Stimulated activated CD8-positive, alpha-beta memory T cell treated with anti-CD3 and anti-CD28 coated beads, Interleukin-4, amount 100 ng/mL, for 4 hours (primary cell): ENCODE measurements at places on chromosomes 7 and 10.

GRCh38 chr7:45048748-45049147, 40.0 kb downstream of the NACAD start:
- no peak for DNase-seq

DNA sequence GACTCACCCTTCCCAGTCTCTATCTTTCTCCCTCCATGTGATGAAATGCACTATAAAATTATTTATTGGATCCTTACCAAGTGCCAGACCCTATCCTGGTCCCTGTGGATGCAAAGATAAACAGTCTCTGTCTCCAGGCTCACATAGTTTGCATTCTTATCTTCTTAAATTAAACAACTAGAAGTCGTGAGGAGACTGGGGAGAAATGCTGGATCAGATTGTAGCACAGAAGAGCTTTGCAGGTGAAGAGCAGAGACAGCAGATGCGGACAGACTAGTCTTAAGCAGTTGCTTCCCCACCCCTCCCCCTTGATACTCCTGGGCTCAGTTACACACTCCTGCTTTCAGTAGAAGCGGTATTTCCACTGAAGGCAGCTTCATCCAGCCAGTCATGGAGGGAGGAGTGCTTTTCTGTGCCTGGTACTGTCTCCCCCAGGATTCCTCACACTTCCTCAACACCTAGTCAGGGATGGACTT, 20.8 kb upstream of the CDK1 start:
- DNase-seq = no peak

- DNase-seq = no peak
Measured at GRCh38 chr10:95694665-95695064, 938 bp upstream of the TCTN3 start.

GRCh38 chr7:123209786-123210185, 10.0 kb upstream of the SLC13A1 start:
- DNase-seq = no peak

DNA sequence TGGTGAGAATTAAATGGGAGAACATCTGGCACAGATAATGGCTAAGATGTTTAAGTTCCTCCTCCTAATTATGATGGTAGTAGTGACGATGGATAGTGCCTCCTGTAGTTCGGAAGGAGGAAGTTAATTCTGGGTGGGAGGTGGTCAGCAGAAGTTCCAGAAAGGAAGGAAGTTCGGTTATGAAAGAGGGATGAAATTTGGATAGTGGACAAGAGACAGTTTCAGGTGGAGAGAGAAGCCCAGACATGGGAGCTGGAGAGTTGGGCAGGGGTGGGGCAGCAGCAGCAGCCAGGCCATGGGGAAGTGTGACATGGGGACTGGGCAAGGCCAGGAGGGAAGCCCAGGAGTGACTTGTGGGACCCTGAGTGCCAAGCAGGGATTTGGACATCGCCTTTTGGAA, 99.5 kb downstream of the CCNY start:
- no peak for DNase-seq

DNA sequence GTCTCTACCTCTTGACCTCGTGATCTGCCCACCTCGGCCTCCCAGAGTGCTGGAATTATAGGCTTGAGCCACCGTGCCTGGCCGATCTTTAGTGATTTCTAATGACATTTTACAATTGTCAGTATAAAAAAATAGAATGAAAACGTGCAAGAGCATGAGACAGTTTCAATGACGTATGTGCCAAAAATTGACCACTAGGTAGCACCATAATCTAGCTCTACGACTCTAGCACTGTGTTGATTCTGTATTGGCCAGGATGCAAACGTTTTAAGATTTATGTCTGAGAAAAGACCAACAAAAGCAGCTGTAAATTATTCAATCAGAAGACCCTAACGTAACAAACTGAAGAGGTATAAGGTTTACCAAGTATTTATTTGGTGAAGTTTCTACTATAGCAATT, 25.4 kb upstream of the EXOC6 start:
- DNase-seq = no peak

DNA sequence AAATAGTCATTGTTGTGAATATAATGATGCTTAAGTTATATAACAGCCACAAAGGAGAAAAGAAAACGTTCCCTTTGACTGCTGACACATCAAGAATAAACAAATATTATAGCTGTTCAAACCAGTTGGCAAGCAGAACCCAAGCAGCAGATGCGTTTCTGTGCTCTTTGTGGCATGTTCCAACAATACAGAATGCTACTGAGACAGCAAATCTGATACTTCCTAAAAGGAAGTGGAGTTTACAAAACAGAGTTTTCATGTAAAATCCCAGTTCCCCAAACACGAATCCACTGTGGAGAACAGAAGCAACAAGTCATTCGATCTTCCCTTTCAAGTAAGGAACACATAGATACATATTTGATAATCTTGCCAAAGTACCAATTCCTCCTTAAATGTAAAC, 170.9 kb upstream of the ASAH2 start:
- DNase-seq = no peak

DNA sequence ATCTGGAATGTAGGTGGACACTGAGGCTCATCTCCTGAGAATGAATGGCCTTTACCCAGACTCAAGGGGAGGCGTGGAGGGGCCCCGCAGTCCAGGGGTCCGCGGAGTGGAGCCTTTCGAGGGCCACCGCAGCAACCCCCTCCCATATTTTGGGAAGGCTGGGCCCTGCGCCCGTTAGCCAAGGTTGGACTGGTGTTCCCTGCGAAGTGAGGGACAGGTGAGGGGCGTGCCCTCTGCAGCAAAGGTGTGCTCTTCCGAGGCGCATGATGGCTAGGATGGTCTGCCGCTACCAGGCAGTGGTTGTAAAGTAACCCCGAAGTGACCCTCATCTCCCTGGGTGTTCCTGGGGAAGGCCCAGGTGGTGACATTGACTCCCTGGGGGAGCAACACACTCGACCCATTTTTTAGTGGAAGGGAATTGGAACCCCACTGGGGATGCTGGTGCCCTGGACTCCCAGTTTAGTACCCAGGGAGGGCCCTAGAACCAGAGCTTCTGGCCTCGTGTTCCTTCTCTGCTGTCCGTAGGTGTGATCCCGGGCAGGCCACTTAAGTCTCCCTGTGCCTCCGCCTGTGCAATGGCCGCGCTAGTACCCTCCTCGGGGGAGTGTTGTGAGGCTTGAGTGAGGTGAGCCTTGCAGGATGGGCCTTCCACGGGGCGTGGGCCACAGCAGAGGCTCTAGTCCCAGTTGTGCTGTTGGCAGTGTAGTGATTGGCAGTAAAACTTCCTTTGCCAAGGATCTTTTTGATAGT, 779 bp downstream of the FAM241B start:
- no peak for DNase-seq

GRCh38 chr7:90605055-90605454, 8.9 kb downstream of the CDK14 start:
- DNase-seq = no peak

DNA sequence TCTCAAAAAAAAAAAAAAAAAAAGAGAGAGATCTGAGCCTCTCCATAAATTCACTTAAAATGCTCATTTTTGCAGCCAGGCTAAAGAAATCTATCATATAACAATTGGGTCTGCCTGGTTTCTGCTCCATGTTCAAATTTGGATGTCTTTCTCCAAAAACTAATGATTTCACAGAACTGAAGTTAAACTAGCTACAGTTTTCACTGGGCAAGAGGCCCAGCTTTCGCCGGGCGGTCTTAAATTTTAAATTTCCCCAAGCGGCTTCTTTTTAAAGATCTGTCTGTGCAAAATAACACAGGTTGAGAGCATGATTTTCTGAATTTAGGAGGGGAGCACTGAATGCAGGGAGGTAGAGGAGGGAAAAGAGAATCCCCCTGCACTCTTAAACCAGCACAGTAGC, 603.4 kb downstream of the KCNMA1 start:
- no peak for DNase-seq

- no peak for DNase-seq
Measured at GRCh38 chr7:30642789-30643188, 39.5 kb downstream of the CRHR2 start.

- DNase-seq = no peak
Measured at GRCh38 chr10:60965696-60966095, 21.7 kb upstream of the RHOBTB1 start.

GRCh38 chr10:84214612-84215235, 10.6 kb downstream of the LRIT2 start:
- DNase-seq = no peak

GRCh38 chr10:45514291-45515270, 140.6 kb downstream of the ALOX5 start:
- no peak for DNase-seq

- DNase-seq = no peak
Measured at GRCh38 chr10:21194510-21194993, 297.4 kb upstream of the NEBL start.

DNA sequence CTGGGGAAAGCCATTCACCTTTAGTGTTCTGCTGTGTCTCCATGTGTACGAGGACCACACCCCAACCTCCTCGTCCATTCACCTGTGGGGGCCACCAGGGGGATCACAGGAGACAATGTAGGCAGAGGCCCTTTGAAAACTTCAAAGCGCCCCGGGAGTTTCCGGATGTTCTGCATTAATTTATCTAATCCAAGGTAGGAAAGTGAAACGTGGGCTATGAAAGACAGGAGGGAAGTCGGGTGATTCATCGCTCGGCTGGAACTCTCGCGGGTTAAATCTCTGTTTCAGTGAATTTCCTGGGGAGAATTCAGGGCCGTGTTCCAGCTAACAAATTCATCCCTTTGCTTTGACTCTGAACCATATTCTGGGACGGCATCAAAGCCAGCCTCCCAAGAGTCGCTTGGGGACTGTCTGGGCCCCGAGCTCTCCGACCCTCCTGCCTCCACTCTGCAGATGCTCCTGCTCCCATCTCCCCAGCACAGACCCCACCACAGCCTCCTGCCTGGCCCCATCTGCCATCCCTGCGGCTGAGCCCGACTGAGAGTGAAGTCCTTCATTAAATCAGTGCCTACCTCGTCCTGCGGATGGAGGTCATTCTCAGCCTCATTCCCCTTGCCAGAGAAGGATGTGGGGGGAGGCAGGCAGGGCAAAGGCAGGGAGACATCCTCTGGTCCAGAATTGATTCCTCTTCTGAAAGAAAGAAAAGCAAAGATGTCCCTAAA, 114.1 kb upstream of the CARD11 start:
- DNase-seq = no peak

GRCh38 chr10:51743146-51743545, 43.8 kb upstream of the CSTF2T start:
- no peak for DNase-seq

DNA sequence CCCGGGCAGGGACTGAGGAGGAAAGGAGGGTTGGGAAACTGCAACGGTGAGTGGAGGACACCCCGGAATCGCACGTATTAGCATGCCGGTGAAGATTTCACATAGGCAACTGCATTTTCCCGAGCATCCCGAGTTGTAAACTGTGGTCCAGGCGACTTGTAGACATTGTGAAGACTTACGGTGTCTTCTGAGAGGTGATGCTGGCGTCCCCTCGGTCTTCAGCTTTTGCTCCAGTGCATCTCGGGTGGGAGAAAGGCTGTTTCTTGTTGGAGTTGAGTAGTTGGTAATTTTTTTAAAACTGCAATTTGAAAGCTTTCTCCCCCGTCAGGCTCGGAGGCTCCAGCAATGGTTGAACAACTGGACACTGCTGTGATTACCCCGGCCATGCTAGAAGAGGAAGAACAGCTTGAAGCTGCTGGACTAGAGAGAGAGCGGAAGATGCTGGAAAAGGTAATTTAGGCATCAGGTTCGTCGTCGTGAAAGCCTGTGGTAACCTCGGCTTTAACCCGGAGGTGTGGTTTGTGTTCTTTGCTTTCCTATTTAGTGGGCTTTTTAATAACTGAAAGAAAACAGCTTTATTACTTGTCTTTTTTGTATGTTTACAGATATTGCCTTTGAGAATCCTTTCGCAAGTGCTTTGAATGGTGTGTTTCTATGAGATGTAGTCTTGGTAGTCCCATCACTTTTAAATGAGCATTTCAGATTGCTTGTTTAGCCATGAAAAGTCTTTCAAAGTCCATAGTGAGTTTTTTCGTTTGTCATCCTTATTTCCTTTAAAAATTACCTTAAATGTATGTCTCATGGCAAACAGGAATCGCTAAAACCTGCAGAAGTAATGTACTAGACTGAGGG, 687 bp downstream of the HELLS start:
- DNase-seq = no peak

DNA sequence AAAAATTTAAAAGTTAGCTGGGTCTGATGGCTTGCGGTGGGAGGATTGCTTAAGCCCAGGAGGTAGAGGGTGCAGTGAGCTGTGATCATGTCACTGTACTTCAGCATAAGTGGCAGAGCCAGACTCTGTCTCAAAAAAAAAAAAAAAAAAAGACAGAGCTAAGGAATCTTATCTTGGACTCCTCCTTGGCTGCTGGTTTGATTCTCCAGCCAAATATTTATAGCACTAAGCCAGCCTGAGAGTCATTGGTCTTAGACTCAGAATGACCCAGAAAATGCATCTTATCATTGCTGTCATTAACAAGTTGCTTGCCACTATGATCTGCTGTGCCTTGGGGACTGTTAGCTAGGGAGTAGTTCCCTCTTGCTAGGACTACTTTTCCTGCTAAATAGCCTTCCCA, 164.7 kb downstream of the GNAT3 start:
- DNase-seq = no peak

- DNase-seq = no peak
Measured at GRCh38 chr7:78039790-78040776, 241.5 kb downstream of the PHTF2 start.

GRCh38 chr7:42976371-42976770, 44.2 kb downstream of the MRPL32 start:
- no peak for DNase-seq

DNA sequence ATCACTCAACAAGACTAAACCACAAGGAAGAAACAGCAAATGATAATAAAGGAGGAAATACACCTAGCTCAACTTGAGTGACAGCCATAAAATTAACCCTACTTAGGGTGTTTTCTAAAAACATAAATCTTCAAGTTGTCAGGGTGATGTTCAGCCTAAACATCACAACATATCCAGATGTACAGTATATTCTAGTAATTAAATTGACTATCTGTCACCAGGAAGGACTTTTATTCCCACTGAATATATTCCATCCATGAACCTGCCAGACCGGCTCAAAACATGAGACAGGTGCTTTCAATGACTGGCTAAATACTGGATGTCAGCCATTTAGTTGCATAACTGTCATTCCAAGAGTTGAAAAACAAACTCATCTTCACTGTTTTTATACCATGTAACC, 298.1 kb upstream of the NEBL start:
- DNase-seq = no peak

DNA sequence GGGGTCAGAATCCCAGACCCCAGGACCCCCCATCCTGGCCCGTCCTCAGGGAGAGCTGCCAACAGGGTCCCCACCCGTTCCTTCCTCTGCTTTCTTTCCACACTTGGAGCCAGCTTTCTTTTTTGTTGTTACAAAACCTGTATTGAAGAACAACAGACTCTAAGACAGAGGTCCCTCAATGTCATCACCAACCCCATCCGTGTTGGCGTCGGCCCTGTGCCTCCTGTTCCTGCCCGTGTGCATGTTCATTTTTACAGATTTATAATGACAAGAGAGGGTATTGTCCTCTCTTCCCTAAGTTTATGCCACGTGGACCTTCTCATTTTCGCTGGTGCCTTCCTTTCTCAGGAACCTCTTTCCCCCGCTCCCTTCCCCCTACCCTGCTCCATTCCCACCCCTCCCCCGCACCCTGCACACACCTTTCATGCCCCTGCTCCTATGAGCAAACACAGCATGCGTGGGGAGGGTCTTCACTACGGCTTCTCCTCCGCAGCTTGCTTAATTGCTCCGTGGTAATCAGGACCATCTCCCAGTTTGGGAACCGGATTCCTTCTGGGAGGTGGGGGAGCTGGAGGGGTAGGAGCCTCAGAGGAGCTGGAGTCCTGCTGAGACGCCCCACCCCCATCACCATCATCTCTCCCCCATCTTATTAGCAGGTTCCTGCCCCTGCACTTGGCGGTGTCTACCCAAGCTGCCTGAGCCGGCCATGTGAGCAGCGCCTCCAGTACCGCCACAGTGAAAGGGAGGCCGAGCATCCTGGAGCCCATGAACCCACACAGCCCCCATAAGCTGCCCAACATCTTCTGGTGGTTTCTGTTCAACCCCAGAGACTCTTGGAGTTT, 88.0 kb upstream of the INSIG1 start:
- DNase-seq = no peak
